ENCODE measurements at places on chromosomes 3 and 15.

DNA sequence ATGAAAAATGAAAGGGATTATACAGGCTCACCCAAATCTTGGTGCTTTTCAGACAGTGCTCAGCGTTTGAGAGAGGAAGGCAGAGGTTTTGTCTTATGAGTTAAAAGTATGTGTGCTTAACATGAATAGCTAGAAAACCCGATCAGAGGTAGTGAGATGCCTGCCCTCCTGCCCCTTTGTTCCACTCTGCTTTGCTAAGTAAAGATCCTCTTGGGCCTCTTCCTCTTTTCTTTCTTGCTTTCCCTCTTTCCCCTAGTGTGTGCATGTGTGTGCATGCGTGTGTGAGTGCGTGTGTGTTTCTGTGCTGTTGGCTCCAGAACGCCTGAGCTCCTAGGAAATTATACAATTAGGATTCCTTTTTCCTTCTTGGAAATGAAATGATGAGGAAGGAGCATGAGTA is 261.3 kb upstream of the NR2E3 start:
- DNase-seq: no peak

DNA sequence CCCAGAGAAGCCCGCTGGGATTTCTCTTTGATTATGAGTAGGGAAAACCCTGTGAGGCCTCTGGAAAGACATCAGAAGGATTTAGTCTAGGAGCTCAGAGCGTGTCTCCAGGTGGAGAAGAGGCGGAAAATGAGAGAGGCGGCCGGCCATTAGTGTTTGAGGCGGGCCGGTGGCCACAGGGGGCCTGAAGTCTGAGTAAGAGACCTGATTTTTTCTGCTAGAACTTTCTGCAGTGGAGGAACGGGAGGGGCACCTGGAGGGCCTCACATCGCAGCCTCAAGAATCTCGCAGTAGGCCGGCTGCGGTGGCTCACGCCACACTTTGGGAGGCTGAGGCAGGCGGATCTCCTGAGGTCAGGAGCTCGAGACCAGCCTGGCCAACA is 28.5 kb downstream of the KLHDC8B start:
- no peak for DNase-seq

- no peak for DNase-seq
Measured at GRCh38 chr3:195162033-195162669, 108.8 kb downstream of the XXYLT1 start.

- DNase-seq: no peak
Measured at GRCh38 chr3:30677347-30677685, 70.9 kb downstream of the TGFBR2 start.

- peak; percentile 30 for DNase-seq
Measured at GRCh38 chr3:149638228-149639092, 19.4 kb downstream of the WWTR1 start.

DNA sequence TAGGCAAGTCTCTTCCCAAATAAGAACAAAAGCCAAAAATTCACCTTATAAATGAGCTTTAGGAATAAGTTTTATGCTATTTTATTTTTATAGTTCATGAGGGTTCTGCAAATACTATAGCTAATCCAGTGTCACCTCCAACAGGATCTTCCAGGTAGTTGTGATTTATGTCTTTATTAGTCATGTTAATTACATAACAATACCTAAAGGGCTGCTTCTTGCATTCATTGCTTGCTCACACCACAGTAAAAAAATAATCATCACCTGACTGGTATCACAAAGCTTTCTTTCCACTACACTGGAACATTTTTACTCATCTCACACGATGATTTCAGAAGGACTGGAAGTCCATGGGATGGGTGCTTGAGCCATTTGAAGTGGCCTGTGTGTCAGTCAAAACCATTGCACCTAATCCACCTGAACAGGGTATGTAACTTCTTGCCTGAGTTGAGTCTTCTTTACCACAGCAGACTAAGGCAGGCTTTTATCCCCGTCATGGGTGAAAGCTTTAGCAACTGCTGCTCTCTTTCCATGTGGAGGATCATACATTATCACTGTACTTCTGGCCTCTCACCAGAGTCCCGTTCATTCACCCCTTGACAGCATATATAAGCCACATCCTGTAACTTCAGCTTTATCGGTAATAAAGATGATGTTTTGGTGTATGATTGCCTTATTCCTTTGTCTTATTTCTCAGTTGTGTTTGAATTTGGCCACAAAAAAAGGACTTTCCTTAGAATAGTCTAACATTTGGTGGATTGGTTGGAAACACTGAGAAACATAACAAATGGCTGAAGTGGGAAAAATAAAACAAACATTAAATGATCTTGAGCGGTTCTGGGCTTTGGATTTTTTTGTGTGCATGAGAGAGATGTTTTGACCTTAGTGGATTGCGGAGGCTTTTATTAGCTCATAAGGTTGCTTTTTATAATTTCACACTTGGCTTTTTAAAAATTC is 382.6 kb upstream of the THBS1 start:
- no peak for DNase-seq
